ENCODE measurements at places on chromosomes 1 and 21. TPM values are rescaled to one million over a fixed set of nuclear protein-coding genes. Genes with fewer than 3 reads are reported as not detected.

DNA sequence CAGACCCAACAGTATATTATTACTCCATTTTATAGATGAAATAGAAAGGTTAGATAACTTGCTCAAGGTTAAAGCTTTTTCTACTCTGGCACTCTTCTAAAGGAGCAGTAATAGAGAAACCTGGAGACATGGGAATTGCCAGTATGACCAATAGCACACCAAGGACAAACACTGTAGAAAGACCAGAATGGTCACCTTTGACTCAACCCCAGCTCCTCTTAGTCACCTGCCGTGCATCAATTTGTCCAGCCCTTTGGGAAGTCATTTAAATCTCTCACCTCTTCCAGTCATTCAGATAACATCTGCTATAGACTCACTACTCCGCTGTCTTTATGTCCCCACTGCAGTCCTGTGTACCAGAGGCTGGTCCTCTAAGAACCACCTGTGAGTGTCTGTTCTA lies 23.9 kb upstream of the SLC44A3 start:
- no peak for DNase-seq

DNA sequence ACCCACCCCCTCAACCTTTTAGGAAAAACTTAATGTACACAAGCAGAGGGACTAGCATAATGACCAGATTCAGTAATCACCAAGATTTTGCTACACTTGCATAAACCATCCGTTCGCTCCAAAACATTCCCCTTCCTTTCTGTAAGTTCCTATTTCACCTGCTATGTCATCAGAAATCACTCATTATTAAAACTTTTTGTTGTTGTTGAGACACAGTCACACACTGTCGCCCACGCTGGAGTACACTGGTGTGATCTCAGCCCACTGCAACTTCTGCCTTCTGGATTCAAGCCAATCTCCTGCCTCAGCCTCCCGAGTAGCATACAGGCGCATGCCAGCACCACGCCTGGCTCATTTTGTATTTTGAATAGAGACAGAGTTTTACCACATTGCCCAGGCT lies 3.4 kb downstream of the MRPL20 start:
- no peak for DNase-seq

GRCh38 chr1:90989302-90989701 lies 32.5 kb downstream of the ZNF644 start:
- no peak for DNase-seq

- DNase-seq, result no peak
Observed at GRCh38 chr1:47436979-47437446, 831 bp upstream of the FOXD2 start.

GPR153 gene
- total RNA-seq, result 28.1 TPM

MAP3K21 gene
- 0.51 TPM for total RNA-seq
